ENCODE measurements at places on chromosomes 4 and X.

DNA sequence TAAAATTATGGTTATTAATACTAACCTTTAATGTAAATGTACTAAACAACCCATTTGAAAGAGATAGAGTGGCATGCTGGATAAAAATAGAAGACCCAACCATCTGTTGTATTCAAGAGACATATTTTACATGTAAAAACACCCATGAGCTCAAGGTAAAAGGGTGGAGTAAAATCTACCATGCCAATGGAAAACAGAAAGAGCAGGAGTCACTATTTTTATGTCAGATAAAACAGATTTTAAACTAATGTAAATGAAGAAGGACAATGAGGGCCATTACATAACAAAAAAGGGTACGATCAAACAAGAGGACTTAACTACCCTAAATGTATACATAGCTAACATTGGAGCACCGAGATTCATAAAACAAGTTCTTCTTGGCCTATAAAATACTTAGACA is 66.3 kb downstream of the ITM2A start:
- no peak for DNase-seq

DNA sequence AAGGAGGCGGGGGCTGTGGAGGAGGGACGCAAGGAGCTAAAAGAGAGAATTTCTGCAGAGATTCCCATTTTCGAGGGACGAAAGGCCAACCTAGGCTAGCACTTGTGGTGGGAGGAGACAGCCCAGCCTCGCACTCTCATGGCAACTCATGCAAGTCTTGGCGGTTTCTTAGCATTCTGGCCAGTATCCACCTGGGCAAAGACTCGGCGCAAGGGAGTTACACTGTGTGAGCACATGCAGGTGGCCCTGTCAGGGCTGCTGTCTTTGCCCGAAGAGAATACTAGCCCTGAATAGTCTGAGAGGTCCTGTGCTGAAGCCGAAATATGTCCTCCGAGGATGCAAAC is 15.5 kb downstream of the MCF2 start:
- DNase-seq: no peak

DNA sequence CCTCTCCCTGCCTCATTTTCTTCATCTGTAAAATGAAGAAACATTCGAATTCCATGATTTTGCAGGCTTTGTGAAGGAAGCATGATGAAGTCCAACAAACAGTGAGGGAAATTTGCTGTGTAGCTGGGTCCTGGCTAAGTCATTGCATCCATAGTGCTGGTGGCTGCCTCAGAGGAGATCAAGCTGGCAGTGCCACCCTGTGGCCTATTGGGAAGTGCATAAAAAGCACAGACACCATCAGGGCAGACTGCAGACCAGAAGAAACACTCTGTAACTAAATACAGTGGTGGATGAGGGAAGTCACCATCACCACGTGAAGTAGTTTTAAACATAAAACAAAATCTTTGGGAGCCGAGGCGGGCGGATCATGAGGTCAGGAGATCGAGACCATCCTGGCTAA is 40.7 kb upstream of the DDX3X start:
- DNase-seq: no peak

DNA sequence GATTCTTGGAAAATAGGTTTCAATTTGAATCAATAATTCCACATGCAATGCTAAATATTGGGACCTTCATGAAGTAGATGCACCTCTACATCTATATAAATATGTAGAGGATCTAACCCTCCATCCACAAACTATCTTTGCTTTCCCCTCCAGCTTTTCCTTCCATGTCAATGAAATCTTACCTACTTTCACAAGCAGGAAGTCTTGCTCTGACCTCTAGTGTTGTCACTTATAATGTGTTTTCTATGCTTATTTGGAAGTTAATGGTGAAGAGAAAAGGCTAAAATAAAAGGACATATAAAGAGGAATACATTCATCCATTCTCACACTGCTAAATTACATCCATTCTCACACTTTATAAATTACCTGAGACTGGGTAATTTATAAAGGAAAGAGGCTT is 472.7 kb upstream of the DIAPH2 start:
- DNase-seq: no peak

DNA sequence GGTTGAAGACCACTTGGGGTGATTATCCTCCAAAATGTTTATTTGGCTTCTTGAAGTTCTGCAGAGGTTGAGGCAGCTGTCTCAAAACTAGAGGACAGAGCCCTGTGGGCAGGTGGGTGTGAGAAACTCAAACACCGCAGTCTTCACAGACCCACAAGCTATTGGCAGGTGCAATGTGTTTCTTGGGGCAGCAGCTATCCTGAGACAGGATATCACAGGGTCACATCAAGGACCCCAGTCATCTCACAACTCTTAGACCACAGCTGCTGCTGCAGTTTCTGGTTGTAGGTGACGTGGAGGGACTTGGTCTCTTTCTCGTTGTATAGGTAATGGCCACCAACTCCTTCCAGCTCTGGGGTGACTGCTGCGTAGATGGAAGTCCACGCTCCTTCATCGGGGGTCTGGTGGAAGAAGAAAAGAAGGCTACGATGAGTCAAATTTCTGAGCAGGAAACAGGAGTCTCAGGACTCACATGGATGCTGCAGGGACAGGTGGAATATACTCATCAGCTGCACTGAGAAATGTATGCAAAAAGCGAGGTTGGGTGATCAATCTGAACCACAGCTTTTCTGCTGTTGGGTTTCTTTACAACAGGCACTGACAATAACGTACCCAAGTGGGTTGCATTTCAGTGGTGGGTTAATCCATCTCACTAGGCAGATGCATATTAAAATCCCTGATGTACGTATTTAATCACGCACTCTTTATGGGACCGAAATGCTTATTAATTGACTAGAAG is 279.8 kb downstream of the DHRSX start:
- no peak for DNase-seq

- no peak for DNase-seq
Measured at GRCh38 chrX:118156254-118156952, 39.8 kb upstream of the KLHL13 start.

DNA sequence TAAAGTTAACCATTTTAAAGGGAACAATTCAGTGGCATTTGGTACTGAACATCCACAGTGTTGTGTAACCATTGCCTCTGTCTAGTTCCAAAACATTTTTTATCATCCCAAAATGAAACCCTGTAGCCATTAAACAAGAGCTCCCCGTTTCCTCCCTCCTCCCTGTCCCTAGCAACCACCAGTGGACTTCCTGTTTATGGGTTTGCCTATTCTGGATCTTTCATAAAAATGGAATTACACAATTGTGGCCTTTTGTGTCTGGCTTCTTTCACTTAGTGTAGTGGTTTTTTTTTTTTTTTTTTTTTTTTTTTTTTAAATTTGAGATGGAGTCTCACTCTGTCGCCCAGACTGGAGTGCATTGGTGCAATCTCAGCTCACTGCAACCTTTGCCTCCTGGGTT is 11.6 kb downstream of the RBMX2 start:
- DNase-seq: no peak

DNA sequence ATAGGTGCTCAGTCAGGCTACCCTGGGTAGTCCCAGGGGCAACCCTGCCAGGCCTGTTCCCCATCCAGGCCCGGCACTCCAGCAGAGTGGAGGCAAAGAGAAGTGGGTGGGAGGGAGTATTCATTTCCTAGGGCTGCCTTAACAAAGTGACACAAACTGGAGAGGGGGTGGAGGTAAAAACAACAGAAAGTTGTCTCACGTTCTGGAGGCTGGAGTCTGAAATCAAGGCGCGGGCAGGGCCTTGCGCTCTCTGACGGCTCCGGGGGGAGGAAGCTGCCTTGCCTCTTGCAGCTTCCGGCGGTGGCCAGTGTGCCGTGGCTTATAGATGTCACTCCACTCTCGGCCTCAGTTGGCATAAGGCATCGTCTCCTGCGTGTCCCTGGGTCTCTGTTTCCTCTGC is 90.8 kb downstream of the DCTD start:
- no peak for DNase-seq

- DNase-seq: no peak
Measured at GRCh38 chr4:9968472-9968871, 52.8 kb downstream of the SLC2A9 start.

GRCh38 chr4:73127839-73128453 is 58.4 kb upstream of the COX18 start:
- no peak for DNase-seq

GRCh38 chr4:152935631-152936445 is at the start of gene FHDC1:
FHDC1 (plus strand) TSS chr4:152936323; CDS start chr4:152943058, 6,735 bp downstream.
- no peak for DNase-seq

DNA sequence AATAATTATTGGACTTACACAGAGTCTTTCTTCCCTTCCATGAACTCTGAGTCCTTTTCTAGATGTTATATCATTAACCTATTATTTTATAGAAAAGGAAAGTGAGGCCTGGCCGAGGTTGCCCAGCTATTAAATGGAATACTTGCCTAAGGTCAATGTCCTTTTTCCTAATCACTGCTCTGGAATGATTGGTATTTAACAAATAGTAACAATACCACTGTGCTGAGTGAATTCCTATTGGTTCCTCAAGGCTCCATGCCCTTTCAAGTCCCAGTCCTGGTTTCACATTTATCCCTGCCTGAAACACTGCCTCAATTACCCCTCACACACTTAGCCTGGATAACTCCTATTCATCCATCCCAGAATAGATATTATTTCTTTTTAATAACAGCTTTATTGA is 6.2 kb downstream of the TCEAL9 start:
- no peak for DNase-seq

DNA sequence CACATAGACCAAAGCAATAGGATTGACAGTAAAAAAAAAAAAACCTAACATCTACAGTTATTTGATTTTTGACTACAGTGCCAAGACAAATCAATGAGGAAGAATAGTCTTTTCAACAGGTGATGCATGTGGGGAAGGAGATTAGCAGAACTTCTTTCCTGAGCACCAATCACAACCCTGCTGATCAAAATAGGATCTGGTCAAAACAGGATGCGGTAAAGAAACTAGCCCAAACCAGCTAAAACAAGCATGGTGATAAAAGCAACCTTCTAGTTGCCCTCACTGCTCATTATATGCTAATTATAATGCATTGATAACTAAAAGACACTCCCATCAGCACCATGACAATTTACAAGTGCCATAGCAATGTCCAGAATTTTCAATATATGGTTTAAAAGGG is 667.5 kb downstream of the GRXCR1 start:
- DNase-seq: no peak

GRCh38 chr4:76764251-76764650 is 133.7 kb downstream of the SOWAHB start:
- no peak for DNase-seq

- no peak for DNase-seq
Measured at GRCh38 chr4:151266497-151266896, 10.5 kb upstream of the PRSS48 start.

DNA sequence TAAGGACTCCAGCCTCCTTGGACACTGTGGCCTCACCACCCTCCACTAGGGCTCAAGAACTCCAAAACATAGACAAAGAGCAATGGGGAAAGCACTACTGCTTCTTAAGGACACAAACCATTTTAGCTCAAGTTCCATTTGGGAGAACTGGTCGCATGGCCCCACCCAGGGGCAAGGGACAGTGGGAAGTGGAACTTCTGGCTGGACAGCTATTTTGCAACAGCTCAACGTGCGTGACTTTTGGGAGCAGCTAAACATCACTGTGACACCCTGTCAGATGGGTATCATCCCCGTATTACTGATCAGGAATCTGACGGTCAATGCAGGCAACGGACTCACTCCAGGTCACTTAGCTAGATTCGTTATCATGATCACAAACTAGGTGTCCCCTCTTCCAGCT is 9.0 kb upstream of the GLOD5 start:
- no peak for DNase-seq

DNA sequence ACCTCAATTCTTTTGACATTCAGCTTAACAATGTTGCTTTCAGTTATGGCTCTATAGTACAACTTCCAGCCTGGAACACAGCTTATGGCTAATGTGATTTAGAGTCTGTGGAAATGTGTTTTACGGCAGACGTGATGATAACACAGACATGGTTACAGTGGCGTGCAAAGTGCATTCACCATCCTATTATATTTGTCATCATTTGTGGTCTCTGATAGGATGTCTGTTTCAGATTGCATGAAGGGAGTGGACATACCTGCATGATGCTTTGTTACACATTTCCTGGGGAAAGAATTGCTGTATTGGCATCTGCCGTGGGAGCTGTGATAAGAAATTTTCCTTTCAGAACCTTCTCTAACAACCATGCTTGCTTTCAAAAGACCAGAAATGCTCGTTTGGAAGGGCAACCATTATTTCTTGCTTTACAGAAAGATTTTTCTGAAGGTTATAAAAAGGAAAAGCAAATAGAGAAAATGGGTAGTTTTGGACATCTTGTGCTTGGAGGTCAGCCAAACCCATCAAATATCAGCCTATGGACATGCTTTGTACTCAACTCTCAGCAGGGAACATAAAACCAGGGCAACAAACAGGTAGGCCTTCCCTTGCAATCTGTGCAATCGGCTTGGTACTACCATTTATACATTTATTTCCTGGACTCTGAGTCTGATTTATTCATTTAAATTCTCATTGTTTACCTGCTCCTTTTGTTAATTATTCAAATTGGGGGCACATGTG is 273.9 kb downstream of the TLL1 start:
- no peak for DNase-seq

- DNase-seq: no peak
Measured at GRCh38 chrX:5646818-5647217, 581.8 kb downstream of the NLGN4X start.

GRCh38 chr4:103032574-103032973 is 13.1 kb upstream of the SLC9B1 start:
- no peak for DNase-seq

DNA sequence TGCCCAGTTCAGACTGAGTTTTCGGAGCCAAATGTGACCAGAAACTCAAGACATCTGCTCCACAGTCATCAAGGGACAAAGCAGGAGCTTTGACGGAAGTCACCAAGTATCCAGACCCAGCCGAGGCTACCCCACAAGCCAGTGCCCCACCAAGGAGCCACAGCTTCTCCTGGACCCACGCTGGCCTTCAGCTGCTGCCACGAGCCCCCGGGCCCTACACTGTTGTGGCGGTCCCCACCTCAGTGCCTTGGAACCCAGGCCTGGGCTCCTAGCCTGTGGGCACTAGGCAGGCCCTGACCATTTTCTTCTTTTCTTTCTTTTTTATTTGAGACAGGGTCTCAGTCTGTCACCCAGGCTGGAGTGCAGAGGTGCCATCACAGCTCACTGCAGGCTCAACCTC is 82.1 kb upstream of the NKX1-1 start:
- no peak for DNase-seq

DNA sequence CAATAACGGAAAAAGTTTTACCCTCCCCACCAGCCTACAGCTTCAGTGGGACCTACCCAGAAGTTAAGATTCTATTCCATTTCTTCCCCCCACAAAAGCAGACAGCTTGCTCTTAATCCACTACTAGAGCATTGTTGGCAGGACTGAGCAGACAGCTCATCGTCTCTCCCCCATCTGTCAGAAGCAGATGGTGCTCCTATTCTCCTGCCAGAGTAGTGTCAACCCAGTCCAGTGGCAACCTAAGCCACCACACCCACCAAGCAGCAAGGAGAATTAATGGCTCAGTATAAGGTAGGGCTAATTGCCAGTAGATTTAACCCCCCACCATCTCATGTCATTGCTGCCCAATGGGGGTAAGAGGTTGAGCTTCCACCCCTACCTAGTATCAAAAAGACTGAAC is 62.0 kb downstream of the AWAT2 start:
- no peak for DNase-seq

GRCh38 chr4:186039697-186040096 is 29.3 kb upstream of the TLR3 start:
- no peak for DNase-seq

- no peak for DNase-seq
Measured at GRCh38 chr4:70627620-70628019, 924 bp upstream of the ENAM start.

- DNase-seq: no peak
Measured at GRCh38 chr4:7254736-7255487, 62.6 kb downstream of the SORCS2 start.
